MV-4-11 (cell line): ENCODE measurements at places on chromosomes 3 and 15.

GRCh38 chr3:16174389-16174788 is at the start of gene GALNT15:
Gene GALNT15 (plus strand): TSS chr3:16174680. CDS start chr3:16175152, 472 bp downstream.
- no peak for DNase-seq

DNA sequence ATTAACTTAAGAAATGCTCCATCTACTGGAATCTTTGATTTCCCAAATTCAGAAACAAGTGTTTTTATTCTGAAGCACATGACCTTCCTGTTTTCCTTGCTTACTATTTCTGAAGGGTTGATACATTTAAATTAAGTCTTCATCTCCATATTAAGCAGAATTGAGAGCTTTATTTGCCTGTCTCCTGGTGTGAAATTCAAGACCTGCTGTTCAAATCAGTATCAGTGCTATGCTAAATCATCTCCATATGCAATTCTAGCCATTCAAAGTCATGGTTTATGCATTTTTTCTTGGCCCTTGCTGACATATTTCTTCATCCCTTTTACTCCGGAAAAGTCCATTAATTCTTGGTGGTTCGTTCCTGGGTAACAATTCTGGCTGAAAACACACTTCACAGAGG is 195.4 kb downstream of the ATP8B4 start:
- DNase-seq, result no peak

DNA sequence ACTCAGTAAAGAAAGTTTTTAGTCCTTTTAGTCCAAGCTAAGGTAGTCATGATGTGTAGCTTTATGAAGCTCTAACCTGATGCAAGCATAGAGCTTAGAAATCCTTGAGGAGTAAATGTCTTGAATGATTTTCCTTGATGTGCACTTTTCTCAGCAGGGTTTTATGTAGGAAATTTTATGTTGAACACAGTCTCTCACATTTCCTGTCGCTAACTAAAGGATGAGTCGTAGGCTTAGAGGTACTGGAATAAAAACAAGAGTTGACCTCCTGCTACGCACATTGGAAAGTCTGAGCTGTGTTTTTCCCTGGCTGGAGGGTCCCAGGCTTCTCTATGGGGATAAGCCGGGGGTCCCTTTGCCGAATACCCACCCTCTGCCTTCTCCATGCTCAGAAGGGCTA is 34.7 kb upstream of the ZPLD1 start:
- DNase-seq, result no peak

DNA sequence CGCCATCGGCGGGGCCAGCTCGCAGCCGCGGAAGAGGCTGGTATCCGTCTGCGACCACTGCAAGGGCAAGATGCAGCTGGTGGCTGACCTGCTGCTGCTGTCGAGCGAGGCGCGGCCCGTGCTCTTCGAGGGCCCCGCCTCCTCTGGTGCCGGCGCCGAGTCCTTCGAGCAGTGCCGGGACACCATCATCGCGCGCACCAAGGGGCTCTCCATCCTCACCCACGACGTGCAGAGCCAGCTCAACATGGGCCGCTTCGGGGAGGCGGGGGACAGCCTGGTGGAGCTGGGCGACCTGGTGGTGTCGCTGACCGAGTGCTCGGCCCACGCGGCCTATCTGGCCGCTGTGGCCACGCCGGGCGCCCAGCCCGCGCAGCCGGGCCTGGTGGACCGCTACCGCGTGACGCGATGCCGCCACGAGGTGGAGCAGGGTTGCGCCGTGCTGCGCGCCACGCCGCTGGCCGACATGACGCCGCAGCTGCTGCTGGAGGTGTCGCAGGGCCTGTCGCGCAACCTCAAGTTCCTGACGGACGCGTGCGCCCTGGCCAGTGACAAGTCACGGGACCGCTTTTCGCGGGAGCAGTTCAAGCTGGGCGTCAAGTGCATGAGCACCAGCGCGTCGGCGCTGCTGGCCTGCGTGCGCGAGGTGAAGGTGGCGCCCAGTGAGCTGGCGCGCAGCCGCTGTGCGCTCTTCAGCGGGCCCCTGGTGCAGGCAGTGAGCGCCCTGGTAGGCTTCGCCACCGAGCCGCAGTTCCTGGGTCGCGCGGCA is 1.8 kb downstream of the TLNRD1 start:
- DNase-seq, result no peak

- no peak for DNase-seq
These were observed 562 bp downstream of the NBEAL2 start for GRCh38 chr3:46979958-46980497.

GRCh38 chr15:61441891-61442290 is 212.8 kb upstream of the RORA start:
- DNase-seq, result no peak

DNA sequence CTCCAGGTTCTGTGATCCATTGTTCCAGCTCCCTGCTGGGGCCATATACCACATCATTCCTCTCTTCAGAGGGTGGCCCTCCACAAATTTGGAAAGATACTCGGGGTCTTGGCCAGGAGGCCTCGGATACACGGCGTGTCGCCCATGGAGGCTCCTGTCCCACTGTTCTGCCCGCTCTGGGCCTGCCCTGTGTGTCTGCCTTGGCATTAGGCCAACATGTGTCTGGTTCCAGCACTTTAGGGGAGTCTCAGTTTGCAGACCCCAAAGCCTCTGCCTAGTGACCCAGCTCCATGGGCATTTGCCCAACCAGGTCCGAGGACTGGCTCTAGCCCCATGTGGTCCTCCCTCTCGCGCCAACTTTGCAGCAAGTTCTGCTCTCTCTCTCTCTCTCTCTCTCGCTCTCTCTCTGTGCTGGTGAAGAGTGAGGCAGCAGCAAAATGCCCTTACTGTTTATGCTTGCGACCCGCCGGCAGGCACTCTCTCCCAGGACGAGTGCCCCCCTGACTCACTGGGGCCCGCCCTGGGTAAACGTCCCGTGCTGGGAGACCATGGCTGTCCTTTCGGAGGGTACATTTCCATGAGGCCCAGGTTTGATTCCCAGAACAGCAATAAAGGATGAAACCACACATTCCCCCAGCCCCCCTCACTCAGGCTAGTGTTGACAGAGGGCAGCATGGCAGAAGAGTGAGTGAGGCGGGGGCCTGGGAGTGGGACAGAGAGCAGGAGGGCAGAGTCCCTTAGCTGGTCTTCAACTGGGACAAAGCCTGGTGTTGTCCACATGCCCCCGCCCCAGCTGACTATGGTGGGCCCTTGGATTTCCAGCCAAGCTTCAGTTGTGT is 77.9 kb downstream of the ISG20 start:
- DNase-seq, result no peak

DNA sequence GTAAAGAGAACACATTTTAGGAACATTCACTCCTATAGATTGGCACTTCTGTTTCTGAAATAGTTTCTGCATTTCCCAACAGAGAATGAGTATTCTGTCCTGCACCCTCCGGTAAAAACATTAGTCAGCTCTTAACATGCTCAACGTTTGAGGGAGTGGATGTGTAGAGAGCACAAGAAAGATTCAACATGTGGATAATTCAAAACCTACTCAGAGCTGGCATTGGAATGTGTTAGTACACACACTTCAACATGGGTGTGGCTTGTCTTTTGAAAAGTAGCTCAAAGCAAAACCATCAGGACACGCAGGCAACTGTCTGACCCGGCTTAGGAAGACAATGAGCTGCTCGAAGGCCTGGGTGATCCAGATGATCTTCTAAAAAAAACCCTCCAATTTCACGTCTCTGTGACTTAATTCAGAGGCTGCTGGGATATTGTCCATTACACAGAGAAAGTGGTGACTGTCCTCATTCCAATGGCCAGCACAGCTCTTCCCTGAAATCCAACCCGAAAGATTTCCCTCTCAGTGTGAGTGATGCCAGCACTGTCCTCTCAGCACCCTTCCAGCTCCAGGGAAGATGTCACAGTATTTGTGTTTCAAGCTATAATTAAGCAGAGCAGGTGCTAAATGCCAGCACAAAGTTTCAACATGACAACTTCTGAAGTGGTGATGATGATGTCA is 18.1 kb downstream of the FBN1 start:
- peak; percentile 2 for DNase-seq

DNA sequence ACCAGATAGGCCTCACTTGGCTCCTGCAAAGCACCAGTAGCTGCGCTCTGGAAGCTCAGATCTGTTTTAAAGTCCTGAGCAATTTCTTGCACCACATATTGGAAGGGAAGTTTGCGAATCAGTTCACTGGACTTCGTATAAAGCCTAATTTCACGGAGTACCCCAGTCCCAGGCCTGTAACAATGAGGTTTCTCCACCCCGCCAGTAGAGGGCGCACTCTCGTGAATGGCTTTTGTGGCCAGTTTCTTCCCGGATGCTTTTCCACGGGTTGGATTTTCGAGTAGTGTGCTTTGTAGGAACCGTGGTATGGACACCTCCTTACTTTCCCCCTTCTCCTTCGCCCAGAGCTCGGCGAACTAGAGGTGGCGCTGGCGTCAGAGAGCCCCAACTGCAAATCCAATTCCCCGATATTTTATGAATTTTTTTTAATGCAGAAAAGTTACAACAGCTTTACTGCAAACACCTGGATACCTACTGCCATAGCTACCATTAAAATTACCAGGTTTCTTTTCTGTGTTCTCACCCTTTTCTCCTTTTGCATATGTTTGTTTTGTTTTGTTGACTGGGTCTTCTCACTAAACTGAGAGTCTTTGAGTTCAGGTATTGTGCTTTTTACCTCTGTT is 13.3 kb downstream of the RARB start:
- no peak for DNase-seq

GRCh38 chr3:197501879-197502620 is 53.7 kb downstream of the BDH1 start:
- peak; percentile 94 for DNase-seq
